ENCODE measurements at places on chromosomes 5 and 9. TPM values are rescaled to one million over a fixed set of nuclear protein-coding genes. Genes with fewer than 3 reads are reported as not detected.

COL23A1 gene
- polyA plus RNA-seq, result 8.9 TPM

FTMT gene
- not detected for polyA plus RNA-seq

PCDHA9 gene
- polyA plus RNA-seq, result 0.11 TPM

HK3 gene
- 1.6 TPM for polyA plus RNA-seq

GNE gene
- polyA plus RNA-seq, result 19.9 TPM

PTTG1 gene
- 60.5 TPM for polyA plus RNA-seq

TAS2R1 gene
- not detected for polyA plus RNA-seq

MLANA gene
- polyA plus RNA-seq, result 1.1 TPM

FAM151B gene
- 3.3 TPM for polyA plus RNA-seq

UTP15 gene
- 16.9 TPM for polyA plus RNA-seq

DOCK8 gene
- polyA plus RNA-seq, result 8.9 TPM

FOXD4L3 gene
- 0.17 TPM for polyA plus RNA-seq

OCLN gene
- 51.8 TPM for polyA plus RNA-seq

SPATA31C1 gene
- not detected for polyA plus RNA-seq

VPS13A gene
- polyA plus RNA-seq, result 24.9 TPM

NPM1 gene
- 1,877 TPM for polyA plus RNA-seq

ARSI gene
- 27.8 TPM for polyA plus RNA-seq

NRARP gene
- polyA plus RNA-seq, result 10.1 TPM

GPR151 gene
- polyA plus RNA-seq, result not detected

DBH gene
- polyA plus RNA-seq, result 2.1 TPM

TOPORS gene
- polyA plus RNA-seq, result 28.4 TPM

NPR3 gene
- 24.4 TPM for polyA plus RNA-seq

Measured in left lung (tissue), 14 donors.